ENCODE measurements at places on chromosomes 13 and 19.

DNA sequence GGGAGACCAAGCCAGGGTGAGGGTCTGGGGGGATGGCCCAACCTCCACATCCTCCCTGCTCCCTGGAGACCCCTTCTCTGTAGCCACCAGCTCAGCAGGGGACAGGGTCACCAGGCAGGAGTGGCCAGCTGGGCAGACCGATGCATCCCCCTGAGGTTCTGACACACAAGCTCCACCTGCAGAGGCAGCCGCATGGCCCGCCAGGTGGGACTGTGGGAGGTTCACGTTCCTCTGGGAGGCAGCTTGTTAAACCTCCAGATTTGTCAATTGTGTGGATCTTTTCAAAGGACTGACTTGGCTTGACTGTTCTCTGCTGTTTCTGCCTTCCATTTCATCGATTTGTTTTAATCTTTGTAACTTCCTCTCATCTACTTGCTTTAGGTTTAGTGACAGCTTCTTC lies 8.1 kb downstream of the POLRMT start:
- H3K4me1 ChIP-seq, result no peaks in the 10 kb centered on the region
- H3K4me3 ChIP-seq, result no peak overlapping the region
- peaks cover 8% of the 10 kb centered on the region for H3K36me3 ChIP-seq
- H3K27me3 ChIP-seq, result no peaks in the 10 kb centered on the region
- DNase-seq, result no peak

DNA sequence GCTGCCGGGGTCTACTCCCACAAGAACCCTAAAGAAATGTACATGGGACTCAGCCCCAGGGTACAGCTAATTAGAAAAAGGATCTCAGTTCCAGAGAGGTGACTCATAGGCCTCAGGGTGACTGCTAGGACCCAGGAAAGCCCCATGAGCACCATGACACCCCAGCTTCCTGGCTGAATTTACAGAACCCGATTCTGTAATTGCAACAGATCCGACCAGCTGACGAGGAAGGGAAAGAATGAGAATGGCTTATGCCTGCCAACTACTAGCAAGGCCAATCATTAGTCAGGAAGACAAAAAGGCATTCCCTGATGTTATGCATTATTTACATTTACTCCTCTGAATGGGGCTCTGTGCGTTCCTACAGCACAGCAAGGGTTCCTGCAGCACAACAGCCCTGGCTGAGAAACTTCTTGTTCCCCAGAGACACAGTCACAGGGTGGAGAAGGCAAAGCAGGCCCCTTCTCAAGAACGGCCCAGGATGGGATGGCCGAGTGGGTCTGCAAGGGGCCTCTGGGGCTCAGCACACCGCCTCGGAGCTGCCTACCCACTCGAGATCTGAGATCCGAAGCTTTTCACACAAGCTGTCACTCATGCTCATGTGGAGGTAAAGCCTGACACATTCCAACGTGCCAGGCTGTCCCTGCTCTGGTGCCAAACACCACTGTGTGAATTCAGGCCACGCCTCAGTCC lies 27.2 kb downstream of the PBX4 start:
- H3K27ac ChIP-seq, result peak overlapping the region; percentile 94
- peaks cover 6% of the 10 kb centered on the region for H3K36me3 ChIP-seq
- H3K4me3 ChIP-seq, result peak overlapping the region; percentile 75
- no peaks in the 10 kb centered on the region for H3K27me3 ChIP-seq
- peaks cover 66% of the 10 kb centered on the region for H3K4me1 ChIP-seq

- no peaks in the 10 kb centered on the region for H3K36me3 ChIP-seq
- H3K4me3 ChIP-seq, result no peak overlapping the region
- no peak overlapping the region for H3K27ac ChIP-seq
- peaks cover 7% of the 10 kb centered on the region for H3K27me3 ChIP-seq
- DNase-seq, result no peak
- no peaks in the 10 kb centered on the region for H3K4me1 ChIP-seq
Measured at GRCh38 chr13:105915146-105915850, 620.2 kb downstream of the EFNB2 start.

DNA sequence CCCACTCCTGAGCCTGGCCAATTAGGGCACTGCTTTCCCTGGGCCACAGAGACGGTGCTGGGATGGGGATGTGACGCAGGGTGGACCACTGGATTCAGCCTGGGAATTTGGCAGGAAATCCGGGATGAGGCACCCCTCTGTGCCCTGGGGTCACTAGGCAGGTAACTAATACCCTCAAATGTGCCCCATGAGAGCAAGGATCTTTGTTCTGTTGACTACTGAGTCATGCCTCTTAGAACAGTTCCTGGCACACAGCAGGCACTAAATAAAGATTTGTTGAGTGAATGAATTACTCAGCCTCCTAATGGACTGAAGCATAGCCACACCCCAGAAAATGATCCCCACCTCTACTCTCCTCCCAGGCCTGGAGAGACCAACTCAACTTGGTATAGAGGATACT lies 15.9 kb downstream of the OPA3 start:
- no peak overlapping the region for H3K27ac ChIP-seq
- H3K4me1 ChIP-seq, result peaks cover 18% of the 10 kb centered on the region
- no peaks in the 10 kb centered on the region for H3K27me3 ChIP-seq
- no peaks in the 10 kb centered on the region for H3K36me3 ChIP-seq
- no peak overlapping the region for H3K4me3 ChIP-seq
- no peak for DNase-seq

DNA sequence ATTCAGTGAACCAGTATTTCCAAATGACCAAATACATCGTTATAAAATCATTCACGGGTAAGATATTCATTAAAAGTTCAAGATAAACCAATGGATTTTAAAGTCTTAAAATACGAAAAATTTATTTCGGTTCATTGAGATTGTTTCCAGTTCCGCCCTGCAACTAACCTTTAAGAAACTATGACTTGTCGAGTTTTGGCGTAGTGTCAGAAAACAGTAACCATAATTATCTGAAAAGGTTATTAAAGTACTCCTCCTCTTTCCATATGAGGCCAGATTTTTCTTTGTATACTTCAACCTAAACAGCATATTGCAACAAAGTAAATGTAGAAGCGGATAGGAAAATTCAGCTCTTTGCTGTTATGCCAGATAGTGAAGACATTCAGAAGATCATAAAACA lies 26.1 kb downstream of the LPAR6 start:
- peaks cover 12% of the 10 kb centered on the region for H3K36me3 ChIP-seq
- no peaks in the 10 kb centered on the region for H3K4me1 ChIP-seq
- no peaks in the 10 kb centered on the region for H3K27me3 ChIP-seq
- H3K27ac ChIP-seq, result no peak overlapping the region
- no peak overlapping the region for H3K4me3 ChIP-seq
- no peak for DNase-seq

GRCh38 chr13:36251526-36251925 lies 37.2 kb upstream of the SOHLH2 start:
- no peaks in the 10 kb centered on the region for H3K36me3 ChIP-seq
- no peaks in the 10 kb centered on the region for H3K27me3 ChIP-seq
- DNase-seq, result no peak

- no peaks in the 10 kb centered on the region for H3K4me1 ChIP-seq
- H3K36me3 ChIP-seq, result peaks cover 18% of the 10 kb centered on the region
- no peak for DNase-seq
- no peak overlapping the region for H3K4me3 ChIP-seq
- no peaks in the 10 kb centered on the region for H3K27me3 ChIP-seq
Measured at GRCh38 chr13:95099541-95099940, 201.7 kb downstream of the ABCC4 start.

DNA sequence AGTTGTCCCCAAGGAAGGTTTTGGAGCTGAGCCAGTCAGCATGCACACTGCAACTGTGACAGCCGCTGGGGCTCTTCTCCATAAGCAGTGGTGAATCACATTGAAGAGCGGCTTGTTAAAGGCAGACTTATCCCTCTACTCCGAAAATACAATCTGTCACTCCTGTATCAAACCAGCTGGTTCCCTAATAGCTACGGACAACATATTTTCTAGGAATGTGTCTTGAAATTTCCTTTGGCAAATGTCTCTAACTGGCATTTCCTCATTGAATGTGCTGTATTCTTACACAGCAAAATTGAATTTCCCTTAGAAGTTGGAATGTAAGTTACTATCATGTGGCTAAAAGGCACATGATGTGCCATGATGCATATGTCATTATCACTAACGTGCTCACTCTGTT lies 104.0 kb upstream of the GPR12 start:
- no peak overlapping the region for H3K4me3 ChIP-seq
- no peaks in the 10 kb centered on the region for H3K4me1 ChIP-seq
- DNase-seq, result no peak
- no peak overlapping the region for H3K27ac ChIP-seq

- no peaks in the 10 kb centered on the region for H3K27me3 ChIP-seq
- H3K36me3 ChIP-seq, result no peaks in the 10 kb centered on the region
- DNase-seq, result no peak
- H3K4me1 ChIP-seq, result no peaks in the 10 kb centered on the region
- H3K27ac ChIP-seq, result no peak overlapping the region
Measured at GRCh38 chr13:62626771-62627170, 1211.1 kb upstream of the PCDH20 start.

- no peaks in the 10 kb centered on the region for H3K36me3 ChIP-seq
- no peak for DNase-seq
- no peaks in the 10 kb centered on the region for H3K27me3 ChIP-seq
- H3K4me3 ChIP-seq, result no peak overlapping the region
Measured at GRCh38 chr13:104979281-104980030, 1556.0 kb downstream of the EFNB2 start.

GRCh38 chr19:32672841-32673240 lies 2.1 kb downstream of the ANKRD27 start:
- H3K36me3 ChIP-seq, result peaks cover 2% of the 10 kb centered on the region
- H3K4me3 ChIP-seq, result peak overlapping the region; percentile 95
- no peak overlapping the region for H3K27ac ChIP-seq
- H3K27me3 ChIP-seq, result peaks cover 10% of the 10 kb centered on the region
- peaks cover 56% of the 10 kb centered on the region for H3K4me1 ChIP-seq

DNA sequence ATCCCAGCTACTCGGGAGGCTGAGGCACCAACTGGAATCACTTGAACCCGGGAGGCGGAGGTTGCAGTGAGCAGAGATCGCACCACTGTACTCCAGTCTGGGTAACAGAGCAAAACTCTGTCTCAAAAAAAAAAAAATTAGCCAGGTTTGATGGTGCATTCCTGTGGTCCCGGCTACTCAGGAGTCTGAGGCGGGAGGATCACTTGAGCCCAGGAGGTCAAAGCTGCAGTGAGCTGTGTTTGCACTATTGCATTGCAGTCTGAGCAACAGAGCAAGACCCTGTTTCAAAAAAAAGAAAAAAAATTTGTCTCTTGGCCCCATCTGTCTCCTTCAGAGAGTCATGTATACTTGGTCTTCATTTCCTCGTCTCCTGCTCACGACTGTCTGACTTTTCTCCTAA lies 1.6 kb downstream of the CCDC97 start:
- H3K27ac ChIP-seq, result peak overlapping the region; percentile 3
- H3K36me3 ChIP-seq, result peaks cover 11% of the 10 kb centered on the region
- no peaks in the 10 kb centered on the region for H3K27me3 ChIP-seq
- DNase-seq, result no peak
- H3K4me1 ChIP-seq, result peaks cover 62% of the 10 kb centered on the region

DNA sequence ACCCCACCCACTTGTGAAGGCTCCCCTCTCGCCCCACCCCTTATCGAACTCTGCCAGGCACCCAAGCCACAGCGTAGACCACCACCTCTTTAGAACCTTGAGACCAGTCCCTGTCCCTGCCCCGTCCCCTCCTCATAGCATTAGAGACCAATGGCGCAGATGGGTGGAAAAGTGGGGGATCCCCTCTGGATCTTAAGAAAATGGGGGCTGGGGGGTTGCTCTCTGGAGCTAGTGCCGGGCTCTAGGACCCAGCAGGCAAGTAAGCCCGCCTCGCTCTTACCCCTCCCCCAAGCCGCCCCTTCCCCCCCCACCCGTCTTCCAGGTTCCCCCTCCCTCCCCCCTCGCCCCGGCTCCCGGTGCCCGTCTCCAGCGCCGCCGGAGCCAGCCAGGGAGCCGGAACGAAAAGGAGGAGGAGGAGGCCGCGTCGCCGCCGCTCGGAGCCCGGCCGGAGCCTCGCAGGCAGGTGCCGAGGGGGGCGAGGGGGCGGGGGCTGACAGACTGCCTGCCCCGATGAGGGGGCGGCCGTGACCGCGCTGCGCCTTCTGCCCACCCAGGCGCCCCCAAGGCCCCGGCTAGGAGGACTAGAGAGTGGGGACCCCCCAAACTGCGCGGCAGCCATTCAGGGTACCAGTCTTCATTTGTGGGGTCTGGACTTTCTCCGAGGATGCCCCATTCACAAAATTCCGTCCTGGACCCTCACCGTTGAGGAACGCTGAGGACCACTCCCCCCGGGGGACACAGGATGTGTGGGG lies at the start of gene SPRED3:
Gene SPRED3, plus strand, starts transcription at position 349 of the 752 bp plus-strand sequence. CDS start 1,606 bp downstream, outside the sequence.
- H3K4me3 ChIP-seq, result peak within 1 kb of the TSS; percentile 98
- DNase-seq, result no peak
- H3K27ac ChIP-seq, result peak within 1 kb of the TSS; percentile 88

DNA sequence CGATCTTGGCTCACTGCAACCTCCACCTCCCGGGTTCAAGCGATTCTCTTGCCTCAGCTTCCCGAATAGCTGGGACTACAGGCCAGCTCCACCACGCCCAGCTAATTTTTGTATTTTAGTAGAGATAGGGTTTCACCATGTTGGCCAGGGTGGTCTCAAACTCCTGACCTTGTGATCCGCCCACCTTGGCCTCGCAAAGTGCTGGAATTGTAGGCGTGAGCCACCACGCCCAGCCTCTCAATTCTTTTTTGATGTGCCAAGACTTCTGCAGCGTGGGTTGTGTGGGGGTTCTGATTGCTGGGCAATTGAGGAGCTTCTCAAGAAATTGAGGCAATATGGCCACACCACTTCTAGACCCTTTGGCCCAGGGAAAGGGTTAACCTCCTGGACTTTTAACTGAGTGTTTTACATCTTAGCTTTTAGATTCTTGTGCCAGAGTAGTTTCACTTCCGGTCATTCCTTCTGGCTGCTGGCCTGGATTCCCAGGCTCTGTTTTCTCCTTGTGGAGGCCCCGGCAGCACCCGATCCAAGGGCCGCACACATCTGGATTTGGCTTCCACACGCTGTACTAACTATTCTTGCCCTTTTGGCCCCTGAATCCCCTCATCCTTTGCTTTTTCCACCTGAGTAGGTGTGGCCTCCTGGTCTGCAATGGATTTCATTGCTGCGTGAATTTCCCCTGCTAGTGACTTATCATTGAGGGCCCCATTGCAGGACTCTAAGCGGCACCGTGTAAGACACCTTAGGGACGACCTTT lies 14.7 kb downstream of the SMARCA4 start:
- H3K27ac ChIP-seq, result peak overlapping the region; percentile 11
- peaks cover 27% of the 10 kb centered on the region for H3K4me1 ChIP-seq
- no peak overlapping the region for H3K4me3 ChIP-seq
- no peaks in the 10 kb centered on the region for H3K27me3 ChIP-seq

- peaks cover 2% of the 10 kb centered on the region for H3K36me3 ChIP-seq
- no peak overlapping the region for H3K27ac ChIP-seq
- DNase-seq, result no peak
- no peak overlapping the region for H3K4me3 ChIP-seq
- peaks cover 33% of the 10 kb centered on the region for H3K4me1 ChIP-seq
Measured at GRCh38 chr19:16536130-16536529, 6.1 kb downstream of the CHERP start.

DNA sequence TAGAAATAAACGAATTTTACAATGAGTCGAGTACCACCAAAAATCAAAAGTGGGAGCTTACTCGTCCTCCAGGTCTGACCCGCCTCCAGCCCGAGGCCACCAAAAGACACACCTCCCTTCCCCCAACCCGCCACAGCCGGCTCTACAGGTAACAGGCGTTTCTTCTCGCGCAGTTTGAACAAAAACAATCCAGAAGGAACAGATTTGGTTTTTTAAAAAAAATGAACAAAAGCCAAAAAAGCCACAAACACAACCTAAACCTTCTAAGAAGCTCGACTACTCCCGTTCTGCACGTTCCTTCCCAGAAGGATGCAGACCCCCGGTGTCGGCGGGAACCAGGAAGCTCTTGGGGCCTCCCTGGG lies 671 bp downstream of the ZDHHC20 start:
- no peaks in the 10 kb centered on the region for H3K27me3 ChIP-seq
- DNase-seq, result peak; percentile 67
- peak overlapping the region; percentile 81 for H3K27ac ChIP-seq
- H3K4me1 ChIP-seq, result peaks cover 34% of the 10 kb centered on the region
- H3K4me3 ChIP-seq, result peak overlapping the region; percentile 99
- H3K36me3 ChIP-seq, result peaks cover 2% of the 10 kb centered on the region

All from activated T-cell treated with anti-CD3 and anti-CD28 coated beads, Interleukin-2, amount 50 U/mL, for 72 hours (primary cell).